SW480 (cell line): ENCODE measurements at places on chromosomes 5 and 9.

GRCh38 chr5:151499501-151500035 is 52.2 kb downstream of the SLC36A1 start:
- no peak for DNase-seq

GRCh38 chr9:102550266-102550665 is 444.9 kb upstream of the CYLC2 start:
- DNase-seq = no peak

- no peak for DNase-seq
Measured at GRCh38 chr5:68562308-68562707, 346.8 kb downstream of the PIK3R1 start.

DNA sequence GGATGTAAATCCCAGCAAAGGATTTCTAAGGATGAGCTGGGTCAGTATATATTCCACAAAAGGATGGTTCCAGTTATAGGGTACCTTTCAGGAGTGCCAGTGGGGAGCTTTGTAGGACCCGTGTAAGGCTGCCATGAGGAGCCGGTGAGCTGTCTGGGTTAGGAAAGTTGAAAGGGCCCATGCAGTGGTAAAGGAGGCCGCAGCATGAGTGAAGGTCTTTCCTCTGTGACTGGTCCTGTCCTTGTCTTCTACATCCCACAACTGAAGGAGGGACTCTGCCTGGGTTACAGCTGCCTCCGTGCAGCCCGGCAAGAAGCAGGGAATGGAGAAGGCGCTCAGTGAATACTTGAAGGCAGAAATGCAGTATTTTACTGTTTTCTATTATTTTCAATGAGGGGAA is 58.9 kb downstream of the HSPA4 start:
- DNase-seq = no peak

- no peak for DNase-seq
Measured at GRCh38 chr9:93952119-93952783, 2.9 kb downstream of the BARX1 start.

GRCh38 chr5:148904440-148904839 is 78.0 kb downstream of the ADRB2 start:
- DNase-seq = no peak

- no peak for DNase-seq
Measured at GRCh38 chr9:131851414-131851813, 111.5 kb upstream of the RAPGEF1 start.

GRCh38 chr9:136525841-136526499 is 19.9 kb downstream of the NOTCH1 start:
- DNase-seq = peak; percentile 91

DNA sequence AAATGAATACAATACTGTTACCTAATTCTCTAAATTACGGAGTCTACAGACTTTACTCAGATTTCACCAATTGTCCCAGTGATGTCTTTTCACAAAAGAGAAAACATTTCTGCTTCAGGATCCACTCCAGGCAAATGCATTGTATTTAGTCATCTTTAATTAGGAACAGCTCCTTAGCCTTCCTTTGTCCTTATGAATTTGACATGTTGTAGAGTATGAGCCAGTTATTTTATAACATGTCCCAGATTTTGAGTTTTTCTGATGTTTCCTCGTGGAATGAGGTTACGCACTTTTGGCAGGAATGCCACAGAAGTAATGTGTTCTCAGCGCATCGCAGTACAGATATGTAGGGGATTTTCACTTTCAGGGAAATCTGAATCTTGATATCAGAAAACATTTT is 10.5 kb downstream of the HABP4 start:
- DNase-seq = no peak

- DNase-seq = no peak
Measured at GRCh38 chr9:14749741-14750211, 27.2 kb upstream of the CER1 start.

DNA sequence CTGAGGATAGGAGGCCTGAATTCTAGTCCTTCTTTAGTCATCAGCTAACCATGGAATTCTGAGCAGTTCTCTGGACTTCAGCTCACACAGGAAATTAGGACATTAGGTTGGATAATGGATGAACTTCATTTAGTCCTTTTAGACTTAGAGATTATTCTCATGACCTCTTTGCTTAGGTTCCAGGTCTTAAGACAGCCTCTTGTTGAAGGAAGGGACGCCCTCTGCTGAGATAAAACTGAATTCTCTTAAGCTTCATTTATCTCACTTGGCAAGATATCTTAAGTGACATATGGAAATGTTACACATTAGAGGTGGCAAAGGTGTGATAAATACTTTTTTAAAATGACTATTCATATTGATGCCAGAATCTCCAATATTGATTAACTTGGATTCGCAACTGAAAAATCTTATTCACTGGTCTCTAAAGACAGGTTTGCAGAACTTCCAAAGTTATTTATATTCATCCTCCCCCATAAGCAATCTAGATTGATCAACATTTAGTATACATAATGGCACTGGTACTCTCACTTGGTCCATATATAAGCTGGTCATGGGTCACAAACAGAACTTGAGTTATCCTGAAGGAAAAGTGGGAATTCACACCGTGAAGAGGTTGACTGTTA is 16.9 kb upstream of the ZNF366 start:
- DNase-seq = peak; percentile 36

DNA sequence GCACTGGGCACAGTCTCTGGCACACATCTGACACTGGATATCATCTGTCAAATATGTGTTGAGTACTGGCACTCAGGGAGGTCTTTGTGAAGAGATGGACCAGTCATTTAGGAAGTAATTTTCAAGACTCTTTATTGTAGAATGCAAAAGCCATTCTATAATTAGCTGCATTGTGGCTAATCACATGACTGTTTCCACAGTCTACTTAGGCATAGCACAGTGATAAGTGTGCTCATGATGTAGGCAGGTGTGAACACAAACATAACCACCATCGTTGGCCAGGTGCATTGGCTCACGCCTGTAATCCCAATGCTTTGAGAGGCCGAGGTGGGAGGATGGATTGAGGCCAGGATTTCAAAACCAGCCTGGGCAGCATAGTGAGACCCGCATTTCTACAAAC is 62.2 kb downstream of the CFAP77 start:
- peak; percentile 13 for DNase-seq

GRCh38 chr5:45038366-45038987 is 229.7 kb downstream of the MRPS30 start:
- peak; percentile 30 for DNase-seq

- DNase-seq = peak; percentile 98
Measured at GRCh38 chr5:126594748-126595485, at the start of gene ALDH7A1. ALDH7A1 (minus strand) TSS chr5:126595219; CDS start chr5:126595198, 21 bp downstream.

- no peak for DNase-seq
Measured at GRCh38 chr5:180526269-180526668, 32.1 kb downstream of the CNOT6 start.

DNA sequence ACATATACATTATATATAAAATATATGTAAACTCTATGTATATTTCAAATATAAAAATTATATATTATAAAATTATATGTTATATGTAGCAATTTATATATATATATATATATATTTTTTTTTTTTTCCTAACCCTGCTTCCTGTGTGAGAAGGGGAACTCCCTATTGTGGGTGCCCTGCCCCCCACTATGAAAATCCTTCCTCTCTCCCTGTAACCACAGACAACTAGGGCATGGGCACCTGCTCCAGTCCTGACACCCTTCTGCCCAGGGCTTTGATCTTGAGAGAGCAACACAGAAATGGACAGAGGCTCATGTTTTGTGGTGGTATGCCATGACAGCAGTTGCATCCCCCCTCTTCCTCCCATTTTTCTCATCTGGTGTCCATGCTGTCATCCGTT is 148.7 kb upstream of the IL12B start:
- DNase-seq = peak; percentile 20

- DNase-seq = no peak
Measured at GRCh38 chr5:176954050-176954449, 52.5 kb downstream of the UIMC1 start.

- DNase-seq = no peak
Measured at GRCh38 chr5:112068593-112068992, 311.6 kb upstream of the NREP start.

GRCh38 chr5:136998854-136999357 is 500.2 kb downstream of the SPOCK1 start:
- DNase-seq = no peak

DNA sequence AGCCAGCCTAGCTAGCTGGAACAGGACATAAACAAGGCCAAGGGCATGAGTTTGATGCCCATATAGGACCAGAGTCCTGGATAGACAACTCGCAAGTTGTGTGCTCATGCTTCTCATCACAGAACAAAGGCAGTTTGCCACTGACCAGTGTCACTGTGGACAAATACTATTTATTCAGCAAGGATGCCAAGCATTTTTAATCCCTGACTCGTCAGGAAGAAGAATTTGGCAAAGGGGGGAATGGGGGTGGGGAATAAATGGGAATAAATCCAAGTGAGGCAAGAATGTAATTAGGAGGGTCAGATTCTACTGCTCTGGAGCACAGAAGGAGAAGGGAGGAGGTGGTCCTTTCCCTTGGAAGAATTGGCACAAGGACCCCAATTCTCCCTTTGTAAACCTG is 46.8 kb upstream of the ANKRD55 start:
- DNase-seq = peak; percentile 58

GRCh38 chr5:142576804-142577203 is 109.1 kb downstream of the FGF1 start:
- no peak for DNase-seq

- DNase-seq = no peak
Measured at GRCh38 chr9:121842612-121842978, 191.2 kb downstream of the DAB2IP start.

DNA sequence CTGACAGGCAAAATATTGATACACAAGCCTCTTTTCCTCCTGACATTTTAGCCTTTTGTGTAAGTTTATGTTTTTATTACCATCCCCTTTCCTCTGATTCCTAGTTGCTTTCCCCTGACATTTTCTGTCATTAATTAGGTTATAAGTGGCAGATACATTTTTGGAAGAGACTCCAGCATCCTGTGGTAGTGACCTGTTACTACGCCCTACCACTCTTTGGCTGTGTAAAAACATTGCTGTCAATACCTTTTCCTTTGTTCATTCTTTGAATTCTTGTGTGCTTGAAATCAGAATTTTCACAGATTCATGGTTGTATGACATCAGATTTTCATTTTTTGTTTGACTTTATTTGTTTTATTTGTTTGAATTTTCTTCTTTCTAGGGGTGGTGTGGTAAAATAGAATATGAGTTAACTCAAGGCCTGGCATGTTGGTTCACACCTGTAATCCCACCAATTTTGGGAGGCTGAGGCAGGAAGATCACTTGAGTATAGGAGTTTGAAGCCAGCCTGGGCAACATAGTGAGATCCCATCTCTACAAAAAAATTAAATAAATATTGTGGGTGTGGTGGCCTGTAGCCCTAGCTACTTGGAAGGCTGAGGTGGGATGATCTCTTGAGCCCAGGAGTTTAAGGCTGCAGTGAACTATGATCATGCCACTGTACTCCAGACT is 43.4 kb downstream of the UBE2R2 start:
- no peak for DNase-seq

DNA sequence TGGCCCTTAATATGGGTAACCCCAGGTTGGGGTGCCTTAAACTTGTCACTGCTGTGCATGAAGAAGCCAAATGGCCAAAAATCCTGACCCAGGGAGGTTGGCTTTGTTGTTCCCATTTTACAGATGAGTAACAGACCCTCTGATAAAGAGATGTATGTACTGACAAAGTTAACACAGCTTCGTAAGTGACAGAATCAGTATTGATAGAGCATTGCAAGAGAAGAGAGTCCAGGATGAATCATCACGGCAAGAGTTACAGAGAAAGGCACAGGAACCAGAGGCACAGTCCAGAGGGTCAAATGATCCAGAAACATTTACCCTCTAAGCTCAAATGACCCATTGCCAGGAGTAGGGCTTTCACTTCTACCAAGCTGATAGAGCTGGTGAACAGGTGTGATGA is 103.8 kb upstream of the SMC2 start:
- DNase-seq = no peak

DNA sequence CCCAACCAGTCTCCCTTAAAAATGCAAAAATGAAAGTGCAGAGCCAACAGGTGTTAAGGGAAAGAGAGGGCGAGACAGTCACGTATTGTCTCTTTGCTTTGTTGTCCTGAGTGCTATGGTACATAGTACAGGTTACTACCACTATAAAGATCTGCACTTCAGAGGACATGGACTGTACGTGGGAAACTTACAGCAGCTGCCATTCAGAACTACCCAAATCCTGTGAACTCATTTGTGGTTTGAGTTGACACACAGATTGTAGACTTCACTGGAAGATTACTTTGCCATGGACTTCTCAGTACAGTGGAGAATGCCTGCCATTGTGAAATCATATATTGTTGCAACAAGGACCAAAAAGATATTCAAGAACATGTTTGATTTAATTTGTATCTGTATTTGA is 34.8 kb downstream of the FBXO38 start:
- no peak for DNase-seq

DNA sequence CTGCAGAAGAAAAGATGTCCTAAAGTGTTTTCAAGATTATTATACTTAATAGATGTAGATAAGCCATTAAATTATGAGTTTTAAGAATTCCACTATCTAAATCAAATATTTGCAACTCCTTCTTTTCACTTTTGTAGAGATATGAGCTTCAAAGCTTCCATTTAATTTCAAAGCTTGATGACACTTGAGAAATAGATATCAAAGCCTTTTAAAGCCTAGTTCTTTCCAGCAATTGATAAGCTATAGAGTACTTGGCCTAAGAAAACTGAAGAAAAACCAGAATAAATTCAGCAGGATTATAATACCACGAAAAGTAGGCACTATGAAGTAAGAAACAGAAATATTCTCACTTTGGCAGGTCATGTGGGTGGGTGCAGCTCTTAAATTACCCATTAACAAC is 1.7 kb downstream of the TNFSF8 start:
- no peak for DNase-seq

DNA sequence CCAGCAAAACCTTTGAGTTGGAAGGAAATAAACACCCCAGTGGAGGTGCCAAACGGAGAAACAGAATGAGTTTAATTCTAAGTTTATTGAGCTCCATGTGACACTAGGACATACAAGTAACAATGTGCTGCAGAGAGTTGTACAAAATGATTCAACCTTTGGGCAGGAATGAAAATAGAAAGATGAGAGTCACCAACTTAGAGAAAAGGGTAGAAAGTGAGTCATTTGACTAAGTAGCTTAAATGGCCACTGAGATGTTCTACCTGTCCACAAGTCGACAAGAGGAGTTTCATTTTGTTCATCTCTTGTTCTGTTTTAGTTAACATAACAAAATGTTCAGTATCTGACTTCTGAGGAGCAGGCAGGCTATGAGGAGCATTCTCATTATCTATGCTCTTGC is 284.7 kb downstream of the NR2F1-AS1 start:
- no peak for DNase-seq

- no peak for DNase-seq
Measured at GRCh38 chr9:93230185-93230584, 46.2 kb downstream of the WNK2 start.

- no peak for DNase-seq
Measured at GRCh38 chr5:13601112-13601511, 343.4 kb downstream of the DNAH5 start.

- DNase-seq = no peak
Measured at GRCh38 chr9:126692759-126693427, 79.2 kb downstream of the LMX1B start.

DNA sequence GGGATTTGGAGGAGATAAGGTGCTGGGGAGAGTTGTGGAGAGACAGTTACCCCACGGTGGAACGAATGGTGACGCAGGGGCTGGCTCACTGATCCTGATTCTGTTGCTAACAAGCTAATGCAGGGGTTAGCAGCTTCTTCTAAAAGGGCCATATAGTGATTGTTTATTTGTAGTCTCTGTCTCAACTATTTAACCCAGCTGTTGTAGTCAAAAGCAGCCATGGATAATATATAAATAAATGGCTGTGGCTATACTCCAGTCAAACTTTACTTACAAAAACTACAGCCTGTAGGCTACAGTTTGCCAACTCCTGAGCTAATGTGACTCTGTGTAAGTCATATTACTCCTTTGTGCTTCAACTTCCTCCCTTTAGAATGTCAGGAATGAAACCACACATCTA is 21.8 kb downstream of the STOM start:
- DNase-seq = no peak

- DNase-seq = no peak
Measured at GRCh38 chr5:27814983-27815382, 776.6 kb upstream of the CDH9 start.
